Melanocyte of skin (primary cell): ENCODE measurements at places on chromosomes 6 and 20. TPM values are rescaled to one million over a fixed set of nuclear protein-coding genes. Genes with fewer than 3 reads are reported as not detected.

The FOXF2 gene
- 3.4 and 4.7 TPM in 2 replicates for total RNA-seq

The CSTF1 gene
- total RNA-seq, result 64.3 and 69.3 TPM in 2 replicates

The ZNF311 gene
- total RNA-seq, result 1.00 and 1.5 TPM in 2 replicates

The TMEM217 gene
- total RNA-seq, result 1.5 and 2.4 TPM in 2 replicates

The GPLD1 gene
- total RNA-seq, result 0.34 and 0.73 TPM in 2 replicates

The RAMACL gene
- total RNA-seq, result 2.0 TPM in 2 replicates

The ADTRP gene
- total RNA-seq, result 0.67 TPM in 1 of 2 replicates, not detected in the other

The DDX43 gene
- total RNA-seq, result 0.36 and 1.0 TPM in 2 replicates

The SLC2A10 gene
- 13.4 and 15.6 TPM in 2 replicates for total RNA-seq

The NCOA7 gene
- total RNA-seq, result 14.8 and 24.0 TPM in 2 replicates

The PGM3 gene
- 34.1 and 46.5 TPM in 2 replicates for total RNA-seq
